COR-L47 (cell line): ENCODE measurements at places on chromosomes 3 and 15.

DNA sequence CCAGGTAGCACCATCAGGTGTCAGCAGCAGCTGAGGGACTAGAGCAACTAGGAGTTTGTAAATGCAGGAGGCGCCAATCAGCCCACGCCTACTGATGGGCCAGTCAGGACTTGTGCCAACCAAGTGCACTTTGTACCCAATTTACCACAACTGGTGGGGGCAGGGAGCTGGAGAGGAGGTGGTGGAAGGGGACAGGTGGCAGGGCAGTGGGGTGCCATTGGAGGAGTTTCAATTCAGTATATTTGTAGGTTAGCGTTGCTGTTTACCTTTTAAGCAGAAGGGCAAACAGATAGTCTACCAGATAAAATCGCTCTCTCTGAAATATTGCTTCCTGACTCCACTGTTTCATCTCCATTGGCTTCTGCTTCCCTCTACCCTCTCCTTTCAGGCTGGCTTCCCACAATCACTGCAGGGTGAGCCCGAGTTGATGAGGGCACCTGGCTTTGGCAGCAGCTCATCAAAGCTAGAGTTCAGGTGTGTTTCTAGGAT is 75.7 kb downstream of the TRIM69 start:
- peak; percentile 98 for DNase-seq

GRCh38 chr3:151987893-151988292 is 114.5 kb downstream of the SUCNR1 start:
- no peak for DNase-seq

- no peak for DNase-seq
Measured at GRCh38 chr15:92495446-92495845, 101.8 kb downstream of the ST8SIA2 start.

DNA sequence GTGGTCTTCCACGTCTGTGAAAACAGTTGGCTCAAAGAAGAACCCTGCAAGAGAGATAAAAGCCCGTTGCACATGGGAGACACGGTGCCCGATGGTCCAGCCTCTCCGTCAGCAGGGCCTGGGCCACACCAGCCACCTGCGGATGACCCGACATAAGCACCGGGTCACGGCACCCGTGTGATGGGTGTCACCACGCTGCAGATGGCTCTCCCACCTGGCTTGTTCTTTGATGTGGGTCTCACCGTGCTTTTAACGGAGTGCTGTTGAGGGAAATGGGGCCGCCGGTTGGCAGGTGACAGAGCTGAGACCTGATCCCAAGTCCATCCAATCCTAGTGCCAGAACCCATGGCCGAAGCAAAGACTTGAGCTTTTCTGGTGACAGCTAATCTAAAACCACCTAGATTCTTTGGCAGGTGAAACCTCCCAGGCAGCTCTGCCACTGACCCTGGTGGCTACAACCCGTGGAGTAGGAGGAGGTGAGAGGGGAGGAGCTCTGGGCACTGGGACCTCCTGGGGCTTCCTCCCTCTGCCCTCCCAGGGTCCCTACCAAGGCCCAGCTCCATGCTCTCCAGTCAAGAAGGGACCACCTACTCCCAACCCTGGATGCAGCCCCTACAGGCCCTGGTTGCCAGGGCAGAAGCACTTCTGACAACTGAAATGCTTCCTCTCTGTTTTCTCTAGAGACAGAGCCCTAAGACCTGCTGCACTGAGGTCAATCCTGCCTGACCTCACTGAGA is 23.4 kb upstream of the SLC41A3 start:
- DNase-seq = no peak

DNA sequence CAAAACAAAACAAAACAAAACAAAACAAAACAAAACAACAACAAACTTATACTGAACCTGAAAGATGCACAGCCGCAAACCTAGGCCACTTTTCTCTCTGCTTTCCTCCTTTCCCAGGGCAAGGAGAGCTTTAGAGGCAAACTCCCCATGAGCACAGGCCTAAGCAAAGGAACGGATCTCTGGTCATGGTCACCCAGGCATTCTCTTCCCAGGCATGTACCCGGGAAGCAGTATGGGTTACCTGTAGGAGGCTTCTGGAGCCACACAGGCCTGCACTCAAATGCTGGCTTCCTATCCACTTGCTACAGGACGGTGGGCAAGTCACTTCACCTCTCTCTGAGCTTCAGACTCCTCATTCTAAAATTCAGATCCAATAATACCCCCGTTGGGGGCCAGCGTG is 171.8 kb downstream of the SMAD6 start:
- no peak for DNase-seq

GRCh38 chr3:128353361-128353965 is 113.2 kb downstream of the DNAJB8 start:
- DNase-seq = no peak

GRCh38 chr3:48202632-48203031 is 14.4 kb upstream of the CDC25A start:
- DNase-seq = no peak

- no peak for DNase-seq
Measured at GRCh38 chr3:151935446-151935845, 62.0 kb downstream of the SUCNR1 start.

- no peak for DNase-seq
Measured at GRCh38 chr15:92083190-92083589, 229.7 kb downstream of the SLCO3A1 start.
